ENCODE measurements at places on chromosomes 11 and 22.

- no peak for DNase-seq
Observed at GRCh38 chr11:131909426-131910177, 539.2 kb downstream of the NTM start.

DNA sequence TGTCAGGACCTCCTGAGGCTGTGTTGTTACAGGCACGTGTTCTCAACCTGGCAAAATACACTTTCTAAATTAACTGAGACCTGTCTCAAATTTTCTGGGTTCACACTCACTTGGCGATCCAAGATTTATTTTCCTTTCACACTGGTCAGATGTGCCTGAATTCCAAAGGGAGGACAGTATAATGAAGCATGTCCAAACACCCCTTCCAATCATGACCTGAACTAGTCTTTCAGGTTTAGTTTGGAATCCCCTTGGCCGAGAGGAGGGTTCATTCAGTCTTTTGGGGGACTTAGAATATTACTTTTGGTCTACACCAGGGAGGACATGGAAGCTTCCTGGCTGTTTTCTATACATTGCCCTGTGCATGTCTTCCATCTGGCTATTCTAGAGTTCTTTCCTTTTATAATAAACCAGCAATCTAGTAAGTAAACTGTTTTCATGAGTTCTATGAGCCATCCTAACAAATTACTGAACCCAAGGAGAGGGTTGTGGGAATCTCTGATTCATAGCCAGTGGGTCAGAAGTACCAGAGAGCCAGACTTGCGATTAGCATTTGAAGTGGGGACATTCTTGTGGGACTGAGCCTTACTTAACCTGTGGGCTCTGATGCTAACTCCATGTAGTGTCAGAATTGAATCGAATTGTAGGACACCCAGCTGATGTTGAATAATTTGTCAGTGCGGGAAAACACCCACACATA is 14.8 kb upstream of the TMEM216 start:
- DNase-seq = no peak

DNA sequence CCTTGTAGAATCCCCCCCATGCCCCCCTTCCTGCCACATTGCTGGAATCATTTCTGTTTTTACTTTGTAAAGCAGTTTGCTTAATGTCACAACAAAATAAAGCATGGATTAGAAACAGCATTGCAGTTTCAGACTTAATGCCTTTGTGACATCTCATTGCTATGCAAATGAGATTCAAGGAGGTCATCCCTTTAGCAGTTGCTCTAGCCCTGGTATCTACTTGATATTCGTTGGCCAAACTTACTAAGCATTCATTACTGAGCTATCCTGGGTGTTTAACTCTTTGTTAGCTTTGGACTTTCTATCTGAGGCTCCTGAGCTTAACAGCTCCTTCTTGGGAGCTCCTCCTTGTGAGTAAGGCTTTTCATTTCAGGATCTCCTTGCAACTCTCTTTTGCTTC is 16.3 kb downstream of the FAT3 start:
- DNase-seq = no peak

- no peak for DNase-seq
Observed at GRCh38 chr11:93487032-93487483, 56.1 kb downstream of the SMCO4 start.

DNA sequence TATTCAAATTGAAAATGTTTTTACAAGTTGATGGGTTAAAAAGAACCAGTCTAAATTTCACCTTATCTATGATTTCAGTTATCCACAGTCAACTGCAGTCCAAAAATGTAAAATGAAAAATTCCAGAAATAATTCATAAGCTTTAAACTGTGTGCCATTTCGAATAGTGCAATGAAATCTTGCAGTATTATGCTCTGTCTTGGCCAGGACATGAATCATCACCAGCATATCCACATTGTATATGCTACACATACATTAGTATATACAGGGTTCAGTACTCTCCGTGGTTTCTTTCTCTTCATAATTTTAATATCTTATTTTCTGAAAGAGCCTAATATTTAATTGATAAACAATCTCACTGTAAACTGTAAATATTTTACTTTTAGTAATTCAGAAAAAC is 45.9 kb downstream of the ARHGAP32 start:
- no peak for DNase-seq

DNA sequence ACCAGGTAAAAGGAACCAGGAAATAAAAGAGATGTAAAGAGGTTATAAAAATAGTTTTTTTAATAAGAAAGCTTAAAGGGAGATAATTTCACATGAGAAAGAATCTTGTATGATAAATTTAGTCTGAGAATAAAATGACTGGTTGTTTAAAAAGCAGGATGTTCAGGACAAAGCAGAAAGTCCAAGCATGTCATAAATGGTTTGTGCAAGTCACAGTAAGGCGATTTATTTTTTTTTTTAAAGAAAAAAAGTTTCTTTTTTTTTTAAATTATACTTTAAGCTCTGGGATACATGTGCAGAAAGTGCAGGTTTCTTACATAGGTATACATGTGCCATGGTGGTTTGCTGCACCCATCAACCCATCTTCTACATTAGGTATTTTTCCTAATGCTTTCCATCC is 30.8 kb downstream of the GLYATL2 start:
- DNase-seq = no peak

- DNase-seq = peak; percentile 19
Observed at GRCh38 chr11:78202733-78203167, 14.0 kb downstream of the USP35 start.

DNA sequence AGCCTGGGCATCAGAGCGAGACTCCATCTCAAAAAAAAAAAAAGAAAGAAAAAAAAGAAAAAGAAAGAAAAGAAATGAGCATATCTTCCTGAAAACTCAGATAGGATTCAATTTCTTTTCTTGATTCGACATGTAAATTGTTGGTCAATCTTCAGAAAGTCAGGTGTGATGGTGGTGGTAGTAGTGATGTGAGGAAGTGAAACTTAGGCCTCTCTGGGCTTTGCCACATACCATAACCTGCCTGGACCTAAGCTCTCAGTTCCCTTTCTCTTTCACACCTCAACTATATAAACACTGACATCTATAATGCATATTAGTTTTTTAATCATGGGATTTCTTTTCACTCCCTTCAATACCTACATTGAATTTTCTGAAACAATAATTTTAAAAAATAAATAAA is 98.0 kb upstream of the TBCEL start:
- no peak for DNase-seq

DNA sequence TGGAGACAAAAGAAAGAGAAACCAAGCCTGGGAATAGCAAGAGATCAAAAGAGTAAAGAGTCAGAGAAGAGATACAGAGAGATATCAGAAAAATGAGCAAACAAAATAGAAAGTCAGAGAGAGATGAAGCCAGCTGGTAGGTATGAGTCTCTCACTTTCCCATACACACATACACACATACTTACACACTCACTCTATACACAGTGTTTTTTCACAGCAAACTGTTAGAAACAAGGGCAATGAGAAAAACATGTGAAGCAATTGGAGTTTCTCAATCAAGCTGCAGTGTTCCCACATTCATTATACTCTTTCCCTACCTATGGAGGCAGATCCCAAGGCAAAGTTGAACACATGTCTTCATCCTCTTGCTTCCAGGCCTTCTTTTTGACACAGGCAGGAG is 2.6 kb upstream of the NLRP10 start:
- no peak for DNase-seq

GRCh38 chr11:2165571-2165970 is 4.6 kb upstream of the INS start:
- no peak for DNase-seq

DNA sequence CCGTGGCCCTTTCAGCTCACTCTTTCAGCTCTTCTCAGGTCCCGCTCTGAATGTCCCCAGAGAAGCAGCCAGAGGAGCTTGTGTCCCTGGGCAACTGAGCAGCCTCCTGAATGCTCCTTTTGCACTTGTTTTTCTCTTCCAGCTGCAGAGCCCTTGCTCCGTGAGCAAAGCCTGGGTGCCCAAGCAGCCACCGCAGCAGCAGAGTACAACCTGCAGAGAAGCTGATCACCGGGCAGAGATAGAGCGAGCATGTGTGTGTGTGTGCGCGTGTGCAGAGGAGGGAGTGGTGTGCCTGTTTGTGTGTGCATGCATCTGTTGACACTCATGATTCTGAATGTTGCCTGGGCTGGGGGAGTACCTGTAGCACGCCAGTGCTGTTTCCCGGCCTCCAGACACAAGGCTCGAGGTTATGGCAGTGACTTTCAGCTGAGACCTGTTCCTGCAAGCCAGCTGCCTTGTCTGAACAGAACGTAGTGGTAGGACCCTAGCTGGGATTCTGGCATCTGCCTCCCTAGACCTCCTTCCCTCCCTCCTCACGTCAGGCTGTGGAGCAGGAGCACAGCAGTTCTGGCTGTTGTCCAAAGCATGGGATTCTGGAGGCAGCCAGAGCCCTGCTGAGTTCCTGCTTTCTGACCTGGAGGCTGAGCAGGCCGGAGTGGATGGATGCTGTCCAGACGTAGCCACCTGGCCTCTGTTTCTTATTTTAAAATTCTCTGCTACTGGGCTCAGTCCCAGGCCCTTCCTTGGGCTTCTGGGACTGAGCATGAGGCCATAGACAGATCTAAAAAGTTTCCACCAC is 4.5 kb upstream of the MAPK8IP1 start:
- DNase-seq = no peak

DNA sequence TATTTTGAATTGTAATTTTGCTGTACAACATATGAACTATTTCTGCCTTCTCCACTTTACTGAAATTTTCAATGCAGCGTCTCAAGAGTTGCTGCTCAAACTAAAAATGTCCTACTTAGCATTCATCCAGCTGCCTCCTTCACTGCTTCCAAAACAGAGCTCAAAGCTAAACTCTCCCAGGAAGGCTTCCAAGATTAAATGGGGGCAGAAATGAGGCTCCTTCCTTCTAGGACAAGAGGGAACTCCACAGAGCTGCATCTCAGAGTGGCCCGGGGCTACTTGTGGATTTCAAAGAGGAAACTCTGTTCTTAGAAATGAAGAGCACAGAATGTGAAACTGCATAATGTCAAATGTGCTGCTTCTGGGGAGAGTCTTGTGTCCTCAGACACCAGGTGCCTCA is 295.9 kb upstream of the NCAM1 start:
- no peak for DNase-seq

DNA sequence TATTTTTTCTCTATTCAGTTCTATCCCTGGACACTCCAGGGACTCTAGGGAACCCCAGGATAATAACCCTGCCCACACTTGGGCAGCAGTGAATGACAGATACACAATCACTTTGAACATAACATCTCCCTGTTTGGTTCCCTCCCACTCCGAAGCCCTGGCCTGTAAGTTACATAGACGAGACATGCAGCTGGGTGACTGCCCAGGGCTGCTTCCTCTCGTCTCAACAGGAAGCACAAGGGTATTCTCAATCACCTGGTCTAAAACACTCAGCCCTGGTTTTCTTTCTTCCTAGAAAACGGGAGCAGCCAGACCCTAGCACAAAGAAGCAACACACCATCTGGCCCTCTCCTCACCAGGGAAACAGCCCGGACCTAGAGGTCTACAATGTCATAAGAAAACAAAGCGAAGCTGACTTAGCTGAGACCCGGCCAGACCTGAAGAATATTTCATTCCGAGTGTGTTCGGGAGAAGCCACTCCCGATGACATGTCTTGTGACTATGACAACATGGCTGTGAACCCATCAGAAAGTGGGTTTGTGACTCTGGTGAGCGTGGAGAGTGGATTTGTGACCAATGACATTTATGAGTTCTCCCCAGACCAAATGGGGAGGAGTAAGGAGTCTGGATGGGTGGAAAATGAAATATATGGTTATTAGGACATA is 19.4 kb downstream of the LAYN start:
- no peak for DNase-seq

- DNase-seq = peak; percentile 43
Observed at GRCh38 chr22:34849965-34850364, 216.0 kb upstream of the ISX start.

DNA sequence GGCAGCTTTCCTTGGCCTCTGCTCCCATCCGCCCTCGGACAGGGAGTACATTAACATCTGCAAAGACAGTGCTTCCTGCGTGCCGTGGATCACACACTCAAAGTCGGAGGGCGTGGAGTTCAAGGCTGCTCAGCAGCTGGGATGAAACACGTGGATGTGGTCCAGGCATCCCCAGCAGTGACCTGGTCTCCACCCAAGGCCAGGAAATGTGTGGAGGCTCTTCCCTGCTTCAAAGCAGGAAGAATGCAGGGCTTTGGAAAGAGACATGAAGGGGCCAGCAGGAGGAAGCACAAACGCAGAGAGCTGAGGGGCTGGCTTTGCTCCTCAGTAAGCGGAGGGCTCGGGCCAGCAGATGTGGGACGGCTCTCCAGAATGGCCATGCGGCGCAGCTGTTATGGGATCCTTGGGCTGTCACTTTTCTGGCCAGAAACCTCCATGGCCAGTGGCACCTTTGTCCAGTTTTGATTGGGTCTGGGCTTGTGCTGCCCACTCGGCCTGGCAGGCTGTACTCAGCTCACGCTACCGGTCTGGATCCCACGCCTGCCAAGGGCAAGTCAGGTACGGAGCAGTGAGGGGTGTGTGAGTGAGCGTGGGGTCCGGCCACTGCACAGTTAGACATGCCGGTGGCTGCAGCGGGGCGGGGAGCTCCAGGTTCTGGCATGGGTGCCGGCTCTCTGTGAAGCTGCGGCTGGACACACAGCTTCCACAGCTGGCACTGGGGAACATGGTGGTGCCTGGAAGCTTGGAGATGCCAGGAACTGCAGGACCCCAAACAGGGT is 438.0 kb downstream of the TBC1D22A start:
- DNase-seq = peak; percentile 61

DNA sequence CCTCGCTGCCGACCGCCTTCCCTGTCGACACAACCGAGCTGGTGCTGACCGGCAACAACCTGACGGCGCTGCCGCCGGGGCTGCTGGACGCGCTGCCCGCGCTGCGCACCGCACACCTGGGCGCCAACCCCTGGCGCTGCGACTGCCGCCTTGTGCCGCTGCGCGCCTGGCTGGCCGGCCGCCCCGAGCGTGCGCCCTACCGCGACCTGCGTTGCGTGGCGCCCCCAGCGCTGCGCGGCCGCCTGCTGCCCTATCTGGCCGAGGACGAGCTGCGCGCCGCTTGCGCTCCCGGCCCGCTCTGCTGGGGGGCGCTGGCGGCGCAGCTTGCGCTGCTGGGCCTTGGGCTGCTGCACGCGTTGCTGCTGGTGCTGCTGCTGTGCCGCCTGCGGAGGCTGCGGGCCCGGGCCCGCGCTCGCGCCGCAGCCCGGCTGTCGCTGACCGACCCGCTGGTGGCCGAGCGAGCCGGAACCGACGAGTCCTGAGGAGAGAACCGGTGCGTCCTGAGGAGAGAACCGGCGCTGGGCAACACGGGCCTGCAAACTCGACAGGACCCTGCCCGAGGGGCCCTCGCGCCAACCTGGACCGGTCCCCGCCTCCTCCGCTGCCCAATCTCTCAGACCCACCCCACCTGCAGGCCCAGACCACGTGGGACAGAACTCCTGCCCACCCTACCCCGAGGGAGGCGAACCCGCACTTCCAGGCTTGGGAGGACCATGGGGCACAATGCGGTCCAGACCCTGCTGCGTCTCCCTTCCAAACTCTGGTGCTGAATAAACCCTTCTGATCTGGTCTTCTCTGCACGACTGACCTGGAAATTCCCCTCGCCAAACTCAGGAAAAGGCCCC is 866 bp downstream of the GP1BB start:
- DNase-seq = no peak
